A549 treated with CORT108297 at 1 μM for 4 hours (cell line): ENCODE measurements at places on chromosomes 12 and 14. TPM values are rescaled to one million over a fixed set of nuclear protein-coding genes. Genes with fewer than 3 reads are reported as not detected.

The FGF6 gene
- total RNA-seq = not detected in 5 replicates

The CLEC6A gene
- total RNA-seq = not detected in 5 replicates

The SLCO1B1 gene
- total RNA-seq = 0.35 to 0.46 TPM (median 0.42 TPM) in 5 replicates

The PTPN6 gene
- 9.3 to 14.3 TPM (median 12.6 TPM) in 5 replicates for total RNA-seq

The NEUROD4 gene
- 0.02 TPM in 1 of 5 replicates, not detected in the others for total RNA-seq

The GPRC5D gene
- not detected in 5 replicates for total RNA-seq

The KRT79 gene
- 0.05 to 0.14 TPM (median 0.09 TPM) in 4 of 5 replicates, not detected in the other for total RNA-seq

The ASCL1 gene
- total RNA-seq = not detected in 5 replicates

The CDK4 gene
- 245 to 292 TPM (median 255 TPM) in 5 replicates for total RNA-seq

The CEBPE gene
- not detected in 5 replicates for total RNA-seq

The SPX gene
- total RNA-seq = 1.9 to 2.9 TPM (median 2.5 TPM) in 5 replicates

The MGP gene
- total RNA-seq = not detected in 5 replicates

The COCH gene
- total RNA-seq = 21.4 to 26.9 TPM (median 24.2 TPM) in 5 replicates

The P2RX2 gene
- not detected in 5 replicates for total RNA-seq

The PAPLN gene
- 6.2 to 9.2 TPM (median 8.8 TPM) in 5 replicates for total RNA-seq

The PLEK2 gene
- 20.6 to 29.7 TPM (median 26.1 TPM) in 5 replicates for total RNA-seq

The RCOR1 gene
- 20.6 to 27.8 TPM (median 25.4 TPM) in 5 replicates for total RNA-seq

The SLCO1B3 gene
- total RNA-seq = 12.1 to 16.8 TPM (median 13.8 TPM) in 5 replicates

The TMED8 gene
- 5.4 to 8.0 TPM (median 7.1 TPM) in 5 replicates for total RNA-seq

The GALNT8 gene
- total RNA-seq = not detected in 5 replicates

The CYP46A1 gene
- 0.09 to 0.22 TPM (median 0.15 TPM) in 5 replicates for total RNA-seq
